ENCODE measurements at places on chromosomes 16 and 17.

- no peak for DNase-seq
Observed at GRCh38 chr16:30369938-30370455, 297 bp downstream of the TBC1D10B start.

GRCh38 chr17:32713081-32713480 lies 163.8 kb downstream of the MYO1D start:
- DNase-seq, result no peak

DNA sequence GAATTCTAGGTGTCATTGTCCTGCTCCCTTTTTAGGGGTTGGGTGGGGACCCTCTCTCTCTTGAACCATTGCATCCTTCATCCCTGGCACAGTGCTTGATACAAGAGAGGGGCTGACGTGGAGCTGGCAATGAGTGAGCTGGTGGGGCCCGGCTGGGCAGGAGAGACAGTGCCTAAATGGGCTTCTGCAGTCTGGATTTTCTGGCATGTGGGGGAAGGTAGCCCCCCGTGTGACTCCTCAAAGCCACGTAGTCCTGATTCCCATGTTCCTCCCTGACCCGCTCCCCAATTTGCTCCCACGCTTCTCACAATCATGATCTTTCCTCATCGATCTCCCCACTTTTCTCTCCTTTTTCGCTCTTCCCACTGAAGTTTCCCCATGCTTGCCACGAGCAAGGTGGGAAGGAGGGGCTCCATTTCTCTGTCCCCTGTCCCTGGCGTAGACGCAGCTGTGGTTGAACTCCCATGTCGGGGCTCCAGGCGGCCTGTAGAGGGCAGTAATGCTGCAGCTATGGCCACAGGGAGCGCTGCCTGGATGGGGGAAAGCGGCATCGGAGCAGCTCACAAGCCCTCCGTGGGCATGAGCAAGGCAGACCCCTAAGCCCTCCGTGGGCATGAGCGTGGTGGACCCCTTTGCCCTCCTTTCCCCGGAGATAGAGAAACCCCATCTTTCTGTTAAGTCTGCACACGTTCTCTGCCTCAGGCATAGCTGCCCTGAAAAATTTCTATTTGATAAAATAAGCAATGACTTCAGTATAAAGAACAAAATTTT lies 47.5 kb downstream of the HAPSTR1 start:
- peak; percentile 66 for DNase-seq

- no peak for DNase-seq
Observed at GRCh38 chr16:58011652-58012051, 10.4 kb downstream of the USB1 start.
